ENCODE measurements at places on chromosomes 12 and 14. TPM values are rescaled to one million over a fixed set of nuclear protein-coding genes. Genes with fewer than 3 reads are reported as not detected.

IAPP gene
- not detected for total RNA-seq

MYF6 gene
- 0.15 TPM for total RNA-seq

KLRF1 gene
- total RNA-seq: not detected

TAS2R50 gene
- 0.25 TPM for total RNA-seq

EIF2S1 gene
- 123 TPM for total RNA-seq

SYNDIG1L gene
- total RNA-seq: 1.9 TPM

Data from WTC11 (cell line).